ENCODE measurements at places on chromosomes 13 and 19. TPM values are rescaled to one million over a fixed set of nuclear protein-coding genes. Genes with fewer than 3 reads are reported as not detected.

Gene GAPDHS
- total RNA-seq, result not detected

Gene GRIK5
- 0.72 TPM for total RNA-seq

Gene GPR18
- not detected for total RNA-seq

Gene RHPN2
- 55.7 TPM for total RNA-seq
